ENCODE measurements at places on chromosomes 4 and X.
A peak's percentile ranks its signal among the peaks of the same experiment; 100 is the strongest.

- no peak for DNase-seq
These were observed 47.4 kb upstream of the GPM6B start for GRCh38 chrX:13864264-13864663.

DNA sequence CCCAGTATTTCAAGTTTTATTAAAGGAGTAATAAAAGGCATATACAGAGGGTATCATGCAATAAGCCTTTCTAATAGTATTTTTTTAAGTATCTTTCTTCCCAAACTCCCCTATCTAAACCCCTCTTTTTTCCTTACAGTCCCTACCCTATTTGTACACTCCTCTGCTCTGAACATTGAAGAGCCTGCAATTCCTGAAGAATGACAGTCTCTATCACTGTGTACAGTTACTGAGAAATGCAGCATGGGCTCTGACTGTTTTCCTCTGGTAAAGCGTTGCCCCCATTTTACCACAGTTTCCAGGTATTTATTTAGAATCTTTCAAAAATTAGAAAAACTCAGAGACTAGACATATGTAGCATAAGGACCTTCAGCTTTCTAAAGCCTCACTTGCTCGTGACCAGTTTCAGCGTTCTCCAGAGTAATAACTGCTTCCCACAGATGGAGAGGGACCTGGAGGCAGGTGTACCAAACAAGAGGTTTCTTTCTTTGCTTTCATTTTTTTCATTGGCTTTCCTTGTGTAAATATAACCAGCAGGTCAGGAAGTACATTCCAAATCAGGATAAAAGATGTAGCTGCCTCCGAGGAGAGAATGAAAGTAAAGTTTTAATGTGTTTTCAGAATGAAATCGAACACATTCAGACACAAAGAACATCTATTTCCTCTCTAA, 230.8 kb downstream of the CFAP299 start:
- no peak for DNase-seq

DNA sequence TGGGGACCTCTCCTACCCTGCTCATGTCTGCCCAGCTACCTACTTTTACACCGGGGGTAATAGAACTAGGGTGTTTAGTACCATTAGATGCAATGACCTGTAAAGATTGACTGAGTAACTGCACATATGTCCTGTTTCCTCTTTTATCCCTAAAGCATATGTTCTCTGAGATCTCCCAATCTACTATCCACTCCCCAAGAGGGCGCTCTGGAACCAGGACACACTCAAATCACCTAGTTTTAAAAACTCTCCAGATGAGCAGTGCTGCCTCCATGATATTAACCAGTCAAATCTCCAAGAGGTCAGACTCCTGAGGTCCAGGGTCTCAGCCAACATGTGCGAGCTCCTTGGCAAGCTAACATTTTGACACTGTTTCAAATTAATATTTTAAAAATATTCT, 87.0 kb upstream of the TSPAN5 start:
- DNase-seq: no peak

- DNase-seq: no peak
These were observed 219.8 kb upstream of the FAT1 start for GRCh38 chr4:186943411-186943810.

DNA sequence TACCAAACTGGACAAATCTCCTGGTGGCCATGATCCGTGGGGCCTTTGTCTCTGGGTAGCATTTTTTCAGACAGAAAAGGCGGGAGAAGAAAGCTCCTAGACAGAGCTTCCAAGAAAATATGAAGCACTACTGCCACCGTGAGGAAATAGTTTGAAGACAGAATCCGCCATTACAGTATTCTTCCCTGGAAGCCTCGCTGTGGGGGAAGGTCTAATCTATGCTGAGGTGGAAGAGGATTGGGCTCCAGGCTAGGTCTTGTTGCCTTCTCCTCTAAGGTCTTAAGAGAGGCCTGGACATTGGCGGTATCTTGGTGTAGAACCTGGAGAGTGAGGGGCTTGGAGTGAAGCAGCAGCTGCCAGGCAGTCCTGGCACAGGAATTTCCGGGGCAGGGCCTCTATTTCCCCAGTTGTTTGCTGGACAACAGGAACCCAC, 218.9 kb downstream of the OR13H1 start:
- peak; percentile 51 for DNase-seq

GRCh38 chr4:107712236-107712635, 7.8 kb downstream of the PAPSS1 start:
- DNase-seq: no peak

DNA sequence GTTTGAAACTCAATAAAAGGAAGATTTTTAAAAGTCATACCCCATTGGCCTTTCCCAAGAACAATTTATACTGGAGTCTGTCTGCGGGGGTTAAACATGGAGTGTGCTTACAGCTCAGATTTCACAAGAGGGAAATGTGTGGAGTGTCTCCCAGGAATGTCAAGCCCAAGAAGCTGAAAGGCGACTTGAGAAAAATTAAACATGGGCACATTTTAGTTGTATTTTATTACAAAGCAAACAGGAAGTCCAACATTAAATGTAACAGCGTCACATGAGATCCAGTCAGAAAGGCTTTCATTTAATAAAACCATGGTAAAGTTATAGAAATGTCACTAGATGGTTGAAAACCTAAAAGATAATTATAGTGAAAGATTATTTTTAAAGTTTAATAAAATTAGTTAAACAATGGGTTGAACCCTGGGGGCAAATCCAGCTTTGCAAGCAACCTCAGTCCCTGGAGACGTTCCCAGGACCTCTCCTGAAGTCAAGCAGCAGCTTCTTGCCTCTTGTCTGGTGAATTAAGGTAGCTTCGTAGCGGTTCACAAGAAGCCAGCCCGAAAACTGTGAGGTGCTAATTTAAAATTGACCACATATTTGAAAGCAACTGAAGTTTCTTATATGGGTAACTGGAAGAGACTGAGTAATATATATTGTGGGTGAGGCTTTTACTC, 168.4 kb upstream of the EDNRA start:
- no peak for DNase-seq

DNA sequence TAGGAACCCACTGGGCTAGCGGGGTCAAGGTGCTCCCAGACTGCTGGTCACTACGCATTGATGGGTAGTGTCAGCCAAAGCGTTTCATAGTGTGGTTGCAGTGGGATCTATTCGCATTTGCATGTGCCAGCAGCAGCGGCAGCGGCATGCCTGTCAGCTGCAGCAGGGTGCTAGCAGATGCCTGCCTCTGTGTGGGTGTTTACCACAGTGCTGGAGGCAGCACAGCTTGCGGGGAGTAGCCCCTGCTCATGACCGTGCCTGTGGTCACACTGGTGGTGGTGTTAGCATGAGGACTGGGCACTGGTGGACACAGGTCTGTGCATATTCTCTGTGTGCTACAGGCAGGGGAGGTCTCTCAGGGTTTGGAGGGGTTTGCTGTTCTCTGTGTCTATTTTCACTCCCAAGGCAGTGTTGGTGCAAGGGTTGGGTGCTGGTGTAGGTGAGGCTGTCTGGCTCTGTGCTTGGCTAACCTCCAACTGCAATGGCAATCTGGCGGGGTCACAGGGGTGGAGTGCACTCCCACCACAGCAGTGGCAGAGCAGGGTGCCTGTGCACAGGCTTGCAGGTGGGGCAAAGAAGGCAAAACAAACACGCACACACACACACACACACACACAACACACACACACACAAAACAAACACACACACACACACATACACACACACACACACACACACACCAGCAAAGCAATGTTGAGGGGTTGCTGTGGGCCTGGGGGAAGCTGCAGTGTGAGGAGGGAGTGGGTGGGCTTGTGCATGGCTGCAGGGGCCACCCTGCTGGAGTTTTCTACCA, 184.4 kb downstream of the GLUD2 start:
- no peak for DNase-seq

- no peak for DNase-seq
These were observed 171.1 kb downstream of the PDGFRA start for GRCh38 chr4:54400188-54400587.

DNA sequence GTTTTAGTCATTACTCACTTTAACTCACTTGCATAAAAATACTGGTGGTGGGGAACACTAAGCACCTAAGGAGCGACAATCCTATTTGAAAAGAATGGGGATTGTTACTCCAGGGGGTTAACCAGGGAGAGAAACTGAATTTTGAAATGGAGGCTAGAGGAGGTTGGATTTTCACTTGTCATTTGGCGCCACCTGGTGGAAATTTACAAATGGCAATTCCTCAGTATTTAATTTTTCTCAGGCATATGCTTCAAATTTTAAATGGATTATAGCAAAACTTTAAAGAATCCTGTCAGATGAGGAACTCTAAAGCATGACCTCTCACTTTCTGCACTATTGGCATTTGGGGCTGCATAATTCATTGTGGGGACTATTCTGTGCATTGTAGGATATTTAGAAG, 2.7 kb upstream of the GEMIN8 start:
- peak; percentile 35 for DNase-seq

- no peak for DNase-seq
These were observed 70.7 kb downstream of the TMEM47 start for GRCh38 chrX:34586346-34586911.

DNA sequence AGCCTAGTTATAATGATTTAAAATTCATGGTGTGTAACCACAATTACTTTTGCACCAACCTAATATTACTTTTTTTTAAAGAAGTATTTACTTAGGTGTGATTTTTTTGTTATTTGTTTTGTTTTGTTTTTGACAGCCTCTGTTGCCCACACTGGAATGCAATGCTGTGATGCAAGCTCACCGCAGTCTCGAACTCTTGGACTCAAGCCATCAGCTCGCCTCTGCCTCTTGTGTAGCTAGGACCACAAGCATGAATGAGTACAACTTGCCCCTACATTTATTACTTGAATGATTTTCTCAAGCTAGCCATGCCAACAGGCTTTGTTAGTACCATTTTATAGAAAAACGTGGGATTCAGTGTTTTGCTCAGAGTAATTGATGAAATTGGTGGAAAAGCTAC, 488.8 kb upstream of the CPEB2 start:
- no peak for DNase-seq

- no peak for DNase-seq
These were observed 2.6 kb downstream of the MCUB start for GRCh38 chr4:109562457-109563239.

DNA sequence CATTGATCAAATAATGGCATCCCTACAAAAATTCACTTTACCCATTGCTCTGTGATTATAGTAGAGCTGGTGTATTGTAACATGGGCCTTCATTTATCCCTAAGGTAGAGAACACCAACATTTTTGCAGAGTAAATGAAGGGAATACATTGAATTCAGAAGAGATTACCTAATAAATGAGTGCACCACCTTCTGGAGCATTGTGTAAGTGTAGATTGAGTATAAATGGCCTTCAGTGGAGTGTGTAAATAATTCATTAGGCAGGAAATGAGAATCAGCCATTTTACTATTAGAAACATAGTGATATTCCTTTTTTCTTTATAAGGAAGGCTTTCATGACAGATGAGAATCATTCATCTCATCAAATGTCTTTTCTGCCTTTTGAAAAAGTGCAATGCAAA, 155.8 kb downstream of the FAM47B start:
- DNase-seq: no peak

DNA sequence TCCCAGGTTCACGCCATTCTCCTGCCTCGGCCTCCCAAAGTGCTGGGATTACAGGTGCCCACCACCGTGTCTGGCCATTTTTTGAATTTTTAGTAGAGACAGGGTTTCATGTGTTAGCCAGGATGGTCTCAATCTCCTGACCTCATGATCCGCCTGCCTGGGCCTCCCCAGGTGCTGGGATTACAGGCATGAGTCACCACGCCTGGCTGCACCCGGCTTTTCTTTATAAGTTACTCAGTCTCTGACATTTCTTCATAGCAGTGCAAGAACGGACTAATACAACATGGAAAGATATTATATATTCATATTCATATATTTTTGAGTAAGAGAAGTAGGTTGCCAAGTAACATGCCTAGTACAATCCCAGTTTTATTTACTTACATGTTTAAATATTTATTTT, 22.9 kb downstream of the SHROOM3 start:
- DNase-seq: no peak

GRCh38 chr4:72690771-72691170, 121.8 kb upstream of the ADAMTS3 start:
- DNase-seq: no peak

- DNase-seq: peak; percentile 40
These were observed 58.5 kb upstream of the PRDM8 start for GRCh38 chr4:80138551-80139538.

- DNase-seq: no peak
These were observed 45.8 kb downstream of the SLC39A8 start for GRCh38 chr4:102299354-102300107.

- DNase-seq: no peak
These were observed 87.3 kb upstream of the ANXA3 start for GRCh38 chr4:78464265-78464664.

DNA sequence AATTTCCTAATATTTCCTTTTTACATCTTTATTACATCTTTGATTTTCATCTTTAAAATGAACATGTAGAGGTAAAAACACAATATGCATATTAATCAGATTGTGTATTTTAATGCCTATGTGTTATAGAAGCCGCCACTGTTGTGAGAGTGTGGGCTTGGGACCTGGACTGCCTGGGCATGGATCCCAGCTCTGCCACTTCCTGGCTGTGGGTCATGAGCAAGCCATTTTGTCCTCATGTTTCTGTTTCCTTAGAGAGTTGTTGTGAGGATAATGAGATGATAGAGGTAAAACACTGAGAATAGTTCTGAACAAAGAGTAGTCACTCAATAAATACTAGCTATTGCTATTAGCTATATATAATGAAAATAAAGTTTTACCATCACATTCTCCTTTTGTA, 38.4 kb upstream of the SCOC start:
- DNase-seq: no peak

DNA sequence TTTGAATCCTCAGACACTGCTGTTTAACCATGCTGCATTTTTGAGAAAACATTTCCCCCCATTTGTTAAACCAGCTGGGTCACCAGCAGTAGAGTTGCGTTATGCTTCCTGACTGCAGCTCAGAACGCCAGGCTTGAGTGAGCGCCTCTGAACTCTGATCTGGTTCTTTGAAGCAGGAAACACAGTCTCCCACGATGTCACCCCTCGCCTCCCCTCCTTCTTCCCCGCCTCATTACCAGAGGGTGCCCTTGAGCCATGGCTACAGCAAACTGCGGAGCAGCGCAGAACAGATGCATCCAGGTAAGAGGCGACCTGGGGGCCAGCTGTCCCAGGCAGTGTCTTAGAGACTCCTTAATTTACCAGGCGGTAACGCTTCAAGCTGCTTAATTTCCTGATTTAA, 78.4 kb downstream of the REPS2 start:
- no peak for DNase-seq

- DNase-seq: no peak
These were observed 73.0 kb downstream of the LUZP4 start for GRCh38 chrX:115362334-115363095.

GRCh38 chr4:117654079-117654478, 380.2 kb upstream of the NDST3 start:
- DNase-seq: no peak

GRCh38 chrX:150655788-150656187, 37.4 kb upstream of the MTMR1 start:
- DNase-seq: no peak

- no peak for DNase-seq
These were observed 11.5 kb upstream of the GPM6B start for GRCh38 chrX:13828392-13828791.

GRCh38 chr4:75821966-75822365, 80.3 kb downstream of the PPEF2 start:
- DNase-seq: no peak
